ENCODE measurements at places on chromosomes 1 and 21.

GRCh38 chr1:115832651-115833050, 8.3 kb downstream of the NHLH2 start:
- no peak for DNase-seq

- no peak for DNase-seq
Observed at GRCh38 chr1:33784876-33785275, 79.0 kb upstream of the HMGB4 start.

- DNase-seq, result no peak
Observed at GRCh38 chr21:38227401-38227800, 29.4 kb upstream of the KCNJ15 start.

DNA sequence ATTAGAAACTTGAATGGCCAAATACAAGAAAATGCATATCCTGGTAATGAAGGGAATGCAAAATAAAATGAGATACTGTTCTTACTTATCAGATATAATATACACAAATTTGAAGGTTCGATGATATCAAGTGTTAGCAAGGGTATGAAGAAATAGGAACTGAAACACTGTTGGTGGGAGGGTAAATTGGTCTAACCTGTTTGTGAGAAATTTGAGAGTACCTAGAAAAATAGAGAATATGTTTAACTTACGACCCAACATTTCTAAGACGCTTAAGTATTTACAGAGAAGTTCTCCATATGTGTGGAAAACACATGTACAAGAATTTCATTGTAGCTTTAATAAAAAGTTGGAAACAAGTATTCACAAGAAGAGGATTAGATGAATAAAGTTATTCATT, 25.9 kb downstream of the ATG4C start:
- DNase-seq, result no peak

- no peak for DNase-seq
Observed at GRCh38 chr1:62912028-62912638, 128.2 kb downstream of the ATG4C start.

- DNase-seq, result no peak
Observed at GRCh38 chr1:23816906-23817305, 8.3 kb downstream of the HMGCL start.

- no peak for DNase-seq
Observed at GRCh38 chr1:94532077-94532476, 9.5 kb downstream of the F3 start.

DNA sequence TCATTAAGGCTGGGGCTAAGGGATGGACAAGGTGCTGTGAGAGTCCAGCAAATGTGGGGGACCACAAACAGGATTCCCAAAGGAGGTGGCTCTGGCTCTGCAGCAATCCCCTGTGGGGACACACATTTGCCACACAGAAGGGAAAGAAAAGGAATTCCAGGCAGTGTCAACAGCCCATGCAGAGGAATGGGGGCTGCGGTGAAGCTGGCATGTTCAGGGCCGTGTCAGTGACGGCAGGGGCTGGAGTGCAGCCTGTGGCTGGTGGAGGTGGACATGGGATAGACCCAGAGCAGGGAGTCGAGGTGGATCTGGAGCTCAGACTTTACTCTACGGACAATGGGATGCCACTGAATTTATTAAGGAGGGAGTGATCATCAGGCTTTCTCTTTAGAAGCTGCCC, 183.2 kb downstream of the TRABD2B start:
- DNase-seq, result no peak
